Nephron progenitor cell (in vitro differentiated cells): ENCODE measurements at places on chromosomes 12 and 14.

- peak overlapping the region; percentile 94 for H3K27ac ChIP-seq
- H3K27me3 ChIP-seq, result peaks cover 3% of the 10 kb centered on the region
- H3K4me3 ChIP-seq, result peak overlapping the region; percentile 51
- peaks cover 75% of the 10 kb centered on the region for H3K4me1 ChIP-seq
These were observed 33.5 kb downstream of the FMNL3 start for GRCh38 chr12:49673446-49674317.

DNA sequence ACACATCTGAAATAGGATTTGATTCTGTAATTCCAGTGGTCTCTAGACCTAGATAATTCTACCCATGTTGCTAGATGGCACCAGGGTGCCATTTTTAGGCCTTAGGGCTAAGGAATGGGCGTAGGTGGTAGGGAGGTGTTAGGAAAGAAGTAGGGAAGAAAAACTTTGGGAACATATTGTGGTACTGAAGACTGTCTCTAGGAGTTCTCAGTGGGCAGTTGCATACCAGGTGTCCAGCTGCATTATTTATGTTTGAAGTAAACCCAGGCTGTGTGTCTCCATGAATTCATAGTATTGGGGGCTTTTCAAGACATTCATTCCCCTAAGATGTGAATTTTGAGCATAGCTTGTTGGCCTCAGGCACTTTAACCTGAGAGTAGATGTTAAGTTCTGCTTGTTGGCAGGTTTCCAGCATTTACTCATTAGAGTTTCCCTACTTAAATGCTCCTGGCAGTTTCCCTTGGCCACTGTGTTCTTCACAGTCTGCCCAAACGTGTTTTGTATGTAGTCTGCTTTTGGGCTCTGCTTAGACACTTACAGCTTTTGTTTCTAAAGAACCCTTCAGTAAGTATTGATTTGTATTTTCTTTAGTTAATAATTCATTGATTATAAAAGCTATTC, 31.5 kb upstream of the CCT2 start:
- H3K36me3 ChIP-seq, result peaks cover 21% of the 10 kb centered on the region
- peaks cover under 1% of the 10 kb centered on the region for H3K27me3 ChIP-seq
- peak overlapping the region; percentile 84 for H3K27ac ChIP-seq
- H3K4me1 ChIP-seq, result no peaks in the 10 kb centered on the region
- no peak for DNase-seq

DNA sequence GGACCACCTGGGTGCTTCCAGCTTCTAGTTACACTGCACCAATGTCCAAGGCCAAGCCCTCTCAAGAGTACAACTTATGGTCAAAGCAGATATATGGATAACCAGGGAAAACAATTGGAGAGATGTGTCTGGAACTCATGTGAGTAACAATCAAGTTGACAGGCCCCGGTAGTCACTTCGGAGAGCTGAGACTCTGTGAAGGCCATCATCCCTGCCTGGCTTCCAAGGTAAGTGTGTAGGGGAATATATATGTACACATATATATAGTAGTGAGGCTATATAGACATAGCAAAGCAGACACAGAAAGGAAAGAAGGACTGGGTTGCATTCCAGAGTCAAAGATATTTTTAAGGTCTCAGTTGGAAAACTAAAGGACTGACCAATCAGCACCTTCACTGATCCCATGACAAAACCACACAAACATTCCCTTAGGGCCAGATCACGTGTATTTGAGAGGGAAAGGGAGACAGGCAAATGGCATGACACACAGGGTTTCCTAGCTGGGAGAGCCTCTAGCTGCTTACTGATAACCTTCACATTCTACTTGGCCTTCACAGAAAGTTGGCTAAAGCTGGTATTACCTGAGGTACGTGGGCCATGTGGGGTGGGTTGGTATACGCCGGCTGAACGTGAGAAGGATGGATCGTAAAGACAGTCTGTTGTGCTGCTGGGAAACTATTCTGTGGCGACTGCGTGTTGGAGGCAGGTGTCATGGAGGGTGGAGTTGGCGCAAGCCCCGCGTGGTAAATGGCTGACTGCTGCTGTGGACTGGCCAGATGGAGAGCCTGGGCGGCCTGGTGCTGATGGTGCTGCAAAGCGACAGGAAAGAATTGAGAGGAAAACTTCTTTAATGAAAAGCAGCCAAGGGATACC, 50.0 kb downstream of the SH2B3 start:
- peaks cover 53% of the 10 kb centered on the region for H3K36me3 ChIP-seq
- peaks cover 9% of the 10 kb centered on the region for H3K4me1 ChIP-seq
- no peak overlapping the region for H3K4me3 ChIP-seq

DNA sequence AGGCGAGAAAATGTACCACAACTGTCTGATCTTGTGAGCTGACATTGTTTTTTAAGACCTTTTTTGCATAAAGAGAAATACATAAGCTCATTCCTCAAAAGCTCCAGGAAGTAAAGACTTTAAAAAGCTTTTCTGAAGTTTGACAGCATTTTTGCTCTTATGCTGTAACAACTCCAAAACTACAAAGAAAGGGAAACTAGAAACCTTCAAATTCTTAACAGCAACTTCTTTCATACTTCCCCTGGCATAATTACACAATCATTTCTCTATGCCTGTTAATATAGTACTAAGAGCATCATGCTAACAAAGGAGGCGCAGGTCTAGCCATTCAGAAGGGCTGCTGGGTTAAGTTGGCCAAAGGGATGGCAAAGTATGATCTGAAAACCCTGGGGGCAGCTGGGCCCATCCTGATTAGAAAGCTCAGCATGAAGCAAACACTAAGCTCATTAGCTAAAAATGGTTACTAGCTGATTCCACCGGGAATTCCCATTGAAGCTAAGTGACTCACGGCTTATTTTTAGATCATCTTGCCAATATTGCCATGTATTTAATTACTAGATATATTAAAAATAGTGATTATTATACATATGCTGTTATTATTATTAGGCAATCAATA, 26.1 kb upstream of the ANP32D start:
- no peak overlapping the region for H3K27ac ChIP-seq
- H3K4me1 ChIP-seq, result no peaks in the 10 kb centered on the region

DNA sequence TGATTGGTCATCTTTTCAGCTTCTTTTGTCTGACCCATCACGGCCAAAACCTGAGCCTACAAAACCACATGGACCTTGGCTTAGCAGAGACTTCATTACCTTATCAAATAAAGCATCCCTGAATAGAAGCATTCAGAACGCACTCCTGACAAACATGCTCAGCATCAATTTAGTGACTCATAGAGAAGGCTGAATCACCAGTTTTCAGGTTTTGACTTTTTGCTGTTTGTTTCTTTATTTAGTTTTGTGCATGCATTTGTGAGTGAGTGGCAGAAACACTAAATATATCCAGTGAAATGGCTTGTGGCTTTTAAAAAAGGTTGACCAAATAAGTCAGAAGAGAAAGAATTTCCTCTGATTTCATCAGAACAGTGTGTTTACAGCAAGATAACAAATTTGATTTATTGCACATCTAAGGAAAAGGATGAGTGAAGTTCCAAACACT, 19.0 kb upstream of the OVCH1 start:
- H3K27me3 ChIP-seq, result no peaks in the 10 kb centered on the region
- no peaks in the 10 kb centered on the region for H3K36me3 ChIP-seq
- no peak for DNase-seq
- no peak overlapping the region for H3K27ac ChIP-seq
- H3K4me1 ChIP-seq, result no peaks in the 10 kb centered on the region

- H3K27me3 ChIP-seq, result peaks cover 4% of the 10 kb centered on the region
- no peaks in the 10 kb centered on the region for H3K36me3 ChIP-seq
- DNase-seq, result no peak
- H3K27ac ChIP-seq, result no peak overlapping the region
- peaks cover 18% of the 10 kb centered on the region for H3K4me1 ChIP-seq
These were observed 141.8 kb upstream of the RASSF8 start for GRCh38 chr12:25816637-25817036.

DNA sequence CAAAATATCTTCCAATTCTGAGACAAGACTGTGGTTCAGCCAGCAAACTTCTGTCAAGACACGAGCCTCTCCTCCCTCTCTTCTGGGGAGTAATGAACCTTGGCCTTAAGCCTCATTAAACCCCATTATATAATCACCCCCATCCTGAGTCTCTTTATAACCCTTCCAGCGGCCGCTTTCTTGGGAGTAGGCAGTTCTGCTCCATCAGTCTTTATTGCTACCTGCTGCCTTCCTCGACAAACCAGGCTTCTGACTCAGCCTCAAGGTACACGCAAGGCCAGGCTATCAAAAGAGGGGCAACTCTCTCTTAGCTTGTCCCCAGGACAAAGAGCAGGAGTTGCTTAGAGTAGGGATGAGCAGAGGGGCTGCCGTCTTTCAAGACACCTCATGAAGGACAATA, 300.8 kb upstream of the NOS1 start:
- peak; percentile 10 for DNase-seq
- peak overlapping the region; percentile 47 for H3K27ac ChIP-seq
- peaks cover 17% of the 10 kb centered on the region for H3K4me1 ChIP-seq
- H3K27me3 ChIP-seq, result peaks cover 75% of the 10 kb centered on the region

DNA sequence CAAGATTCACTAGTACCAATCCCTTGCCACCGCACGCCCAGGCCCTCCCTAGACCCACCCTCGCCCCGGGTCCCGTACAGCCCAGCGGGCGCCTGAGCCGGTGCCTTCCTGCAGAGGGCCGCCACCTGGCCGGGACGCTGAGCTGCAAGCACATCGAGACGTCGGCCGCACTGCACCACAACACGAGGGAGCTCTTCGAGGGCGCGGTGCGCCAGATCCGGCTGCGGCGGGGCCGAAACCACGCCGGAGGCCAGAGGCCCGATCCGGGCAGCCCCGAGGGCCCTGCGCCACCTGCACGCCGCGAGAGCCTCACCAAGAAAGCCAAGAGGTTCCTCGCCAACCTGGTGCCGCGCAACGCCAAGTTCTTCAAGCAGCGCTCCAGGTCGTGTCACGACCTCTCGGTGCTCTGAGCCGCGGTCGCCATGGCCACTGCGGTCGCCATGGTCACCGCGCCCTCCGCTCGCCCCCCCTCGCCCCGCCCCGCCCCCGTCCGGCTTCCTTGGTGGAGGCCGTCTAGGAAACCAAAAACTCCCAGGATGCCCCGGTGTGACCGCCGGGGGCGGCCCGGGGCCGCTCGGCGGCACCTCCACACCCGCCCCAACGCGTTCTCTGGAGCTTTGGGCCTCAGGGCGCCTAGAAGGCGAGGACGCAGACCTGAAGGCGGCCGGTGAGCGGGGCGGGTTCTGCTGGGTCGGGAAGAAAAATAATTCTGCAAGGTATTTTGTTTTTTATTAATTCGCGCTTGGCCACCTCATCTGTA, 3.7 kb downstream of the REM2 start:
- peak overlapping the region; percentile 94 for H3K4me3 ChIP-seq
- H3K27me3 ChIP-seq, result peaks cover 4% of the 10 kb centered on the region
- H3K4me1 ChIP-seq, result peaks cover 68% of the 10 kb centered on the region
- no peaks in the 10 kb centered on the region for H3K36me3 ChIP-seq

- peaks cover 100% of the 10 kb centered on the region for H3K27me3 ChIP-seq
- H3K4me1 ChIP-seq, result peaks cover 12% of the 10 kb centered on the region
- no peaks in the 10 kb centered on the region for H3K36me3 ChIP-seq
- no peak overlapping the region for H3K27ac ChIP-seq
- DNase-seq, result no peak
These were observed 1.6 kb upstream of the HOXC12 start for GRCh38 chr12:53952871-53953734.

DNA sequence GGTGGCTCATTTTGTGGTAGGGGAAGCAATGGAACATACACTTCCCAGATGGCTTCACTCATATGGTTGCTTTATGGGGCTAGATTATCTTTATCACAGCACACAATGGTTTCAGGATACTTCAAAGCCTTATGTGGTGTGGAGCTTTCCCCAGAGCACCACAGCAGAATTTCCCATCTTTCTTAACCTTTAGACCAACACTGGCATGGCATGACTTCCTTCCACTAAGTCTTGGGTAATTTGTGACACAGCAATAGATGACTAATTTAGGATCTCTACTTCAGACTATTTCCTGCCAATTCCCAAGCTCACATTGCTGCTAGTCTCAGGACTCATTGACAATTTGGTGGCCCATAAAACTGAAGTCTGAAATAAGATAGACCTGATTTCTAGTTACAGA, 36.9 kb upstream of the DCN start:
- no peak overlapping the region for H3K27ac ChIP-seq
- DNase-seq, result no peak
- H3K27me3 ChIP-seq, result no peaks in the 10 kb centered on the region
- no peak overlapping the region for H3K4me3 ChIP-seq
- no peaks in the 10 kb centered on the region for H3K36me3 ChIP-seq
